MG63 (cell line): ENCODE measurements at places on chromosomes 4 and X.

DNA sequence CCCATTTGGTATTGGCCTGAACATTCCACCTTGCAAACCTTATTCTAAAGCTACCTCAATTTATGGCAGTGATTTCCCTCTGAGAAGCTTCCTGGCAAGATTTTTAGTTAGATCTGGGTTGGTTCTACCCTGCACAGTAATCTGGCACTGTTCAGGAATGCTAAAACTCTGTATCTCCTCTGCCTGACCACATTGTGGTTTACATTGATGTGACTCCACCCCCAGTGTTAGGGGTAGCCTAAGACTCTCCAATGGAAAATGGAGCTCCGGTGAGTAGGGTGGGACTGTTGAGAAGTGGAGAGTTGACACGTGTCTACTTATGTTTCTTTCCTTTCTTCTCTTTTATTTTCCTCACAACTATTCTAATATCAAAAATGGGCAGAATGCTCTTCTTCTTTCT is 45.4 kb downstream of the BMPR1B start:
- DNase-seq = no peak

DNA sequence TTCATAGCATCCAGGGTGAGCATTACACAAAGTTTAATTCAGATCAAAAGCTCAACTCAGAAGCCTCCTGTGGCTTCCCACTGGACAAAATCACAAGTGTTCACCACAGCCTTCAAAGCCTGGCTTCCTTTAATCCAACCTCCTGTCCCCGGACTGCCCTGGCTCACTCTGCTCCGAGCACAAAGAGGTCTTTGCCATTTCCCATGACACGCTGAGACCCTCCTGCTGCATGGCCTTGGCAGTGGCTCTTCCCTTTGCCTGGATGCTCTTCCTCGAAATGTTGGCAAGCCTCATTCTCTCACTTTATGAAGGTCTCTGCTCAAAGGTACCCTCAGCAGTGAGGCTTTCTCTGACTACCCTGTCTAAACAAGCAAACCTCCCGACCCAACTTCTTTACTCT is 41.0 kb downstream of the LDB2 start:
- DNase-seq = no peak

- DNase-seq = no peak
Measured at GRCh38 chr4:37430718-37431416, 186.3 kb downstream of the NWD2 start.

GRCh38 chr4:184295206-184295605 is 77.5 kb upstream of the ENPP6 start:
- no peak for DNase-seq

DNA sequence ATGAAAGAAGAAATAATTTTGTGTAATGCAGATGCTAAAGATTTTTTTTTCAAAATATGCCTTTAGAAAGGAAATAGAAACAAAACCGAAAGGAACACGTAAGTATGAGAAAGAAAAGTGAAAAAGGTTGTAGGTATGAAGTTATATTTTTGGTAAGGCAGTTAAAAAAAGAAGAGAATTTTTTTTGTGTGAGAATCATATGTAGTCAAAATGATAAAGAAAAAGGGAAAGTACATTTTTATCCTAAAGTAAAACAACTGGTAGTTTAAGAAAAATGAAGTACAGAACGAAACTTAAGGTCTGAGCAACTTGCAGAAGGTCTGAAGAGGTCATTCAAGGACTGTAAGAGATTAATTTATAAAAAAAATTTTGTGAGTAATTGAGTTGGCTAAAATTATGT is 164.0 kb upstream of the TRAM1L1 start:
- no peak for DNase-seq
